ENCODE measurements at places on chromosomes 5 and 9. TPM values are rescaled to one million over a fixed set of nuclear protein-coding genes. Genes with fewer than 3 reads are reported as not detected.

PRDM12 gene
- total RNA-seq, result 0.35 TPM

TAF11L5 gene
- total RNA-seq, result not detected

PCDHGA2 gene
- total RNA-seq, result 0.78 TPM

FAM153A gene
- total RNA-seq, result not detected

BAAT gene
- 0.57 TPM for total RNA-seq

AK8 gene
- 1.4 TPM for total RNA-seq

TSLP gene
- not detected for total RNA-seq
